ENCODE measurements at places on chromosomes 16 and 17.

- H3K4me3 ChIP-seq, result no peak overlapping the region
- H3K27me3 ChIP-seq, result no peaks in the 10 kb centered on the region
- H3K27ac ChIP-seq, result no peak overlapping the region
Measured at GRCh38 chr16:80200079-80200478, 340.7 kb upstream of the DYNLRB2 start.

DNA sequence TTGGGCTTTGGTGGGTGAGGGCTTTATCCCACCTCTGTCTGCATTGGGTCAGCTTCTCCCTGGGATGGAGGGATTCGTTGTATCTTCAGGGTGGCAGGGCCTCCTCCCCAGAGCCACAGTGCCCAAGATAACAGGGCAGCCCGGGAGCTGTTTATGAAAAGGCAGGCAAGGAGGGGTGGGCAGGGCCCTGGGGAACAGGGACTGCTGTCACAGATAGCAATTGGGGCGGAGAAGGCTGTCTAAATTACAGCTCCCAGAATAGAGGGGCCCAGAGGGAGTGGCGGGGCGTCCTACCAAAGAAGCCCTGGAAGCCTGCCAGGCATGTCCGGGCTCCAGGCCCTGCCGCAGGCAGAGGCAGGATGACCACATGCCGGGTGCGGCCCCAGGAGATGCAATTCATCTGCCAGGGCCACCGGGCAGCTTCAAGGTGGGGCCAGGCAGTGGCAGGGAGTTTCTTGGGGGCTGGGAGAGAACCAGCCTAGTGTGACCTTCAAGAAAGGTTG is 18.8 kb upstream of the PHOSPHO1 start:
- H3K4me3 ChIP-seq, result no peak overlapping the region
- H3K27ac ChIP-seq, result no peak overlapping the region
- H3K27me3 ChIP-seq, result peaks cover 16% of the 10 kb centered on the region
- DNase-seq, result no peak
- H3K36me3 ChIP-seq, result no peaks in the 10 kb centered on the region

- DNase-seq, result peak; percentile 45
- H3K27ac ChIP-seq, result peak overlapping the region; percentile 72
- H3K36me3 ChIP-seq, result no peaks in the 10 kb centered on the region
- no peaks in the 10 kb centered on the region for H3K27me3 ChIP-seq
Measured at GRCh38 chr16:89687092-89687940, 827 bp downstream of the CDK10 start.

DNA sequence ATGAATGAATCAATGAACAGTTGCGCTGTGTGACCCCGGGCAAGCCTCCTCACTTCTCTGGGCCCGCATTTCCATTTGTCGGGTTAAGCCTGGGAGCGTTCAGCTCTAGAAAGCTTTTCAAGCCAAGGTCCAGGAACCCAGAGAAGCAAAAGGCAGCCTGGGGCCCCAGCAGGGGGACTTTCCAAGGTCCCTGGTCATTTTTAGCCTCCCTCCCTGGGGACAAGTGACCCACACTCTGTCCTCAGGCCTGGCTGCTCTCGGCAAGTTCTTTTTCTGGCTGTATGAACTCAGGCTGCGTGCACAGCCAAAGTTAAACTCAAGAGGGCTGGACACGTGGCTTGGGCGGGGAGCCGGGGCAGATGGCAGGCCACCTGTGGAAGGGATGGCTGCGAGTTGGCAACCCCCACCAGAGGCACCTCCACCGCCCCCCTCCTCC is 41.4 kb upstream of the CIBAR2 start:
- H3K27me3 ChIP-seq, result peaks cover 44% of the 10 kb centered on the region
- no peak overlapping the region for H3K27ac ChIP-seq
- H3K4me1 ChIP-seq, result no peaks in the 10 kb centered on the region
- no peaks in the 10 kb centered on the region for H3K36me3 ChIP-seq

- DNase-seq, result peak; percentile 70
- H3K36me3 ChIP-seq, result no peaks in the 10 kb centered on the region
- H3K27ac ChIP-seq, result peak overlapping the region; percentile 81
- peaks cover 5% of the 10 kb centered on the region for H3K27me3 ChIP-seq
- peaks cover 6% of the 10 kb centered on the region for H3K4me1 ChIP-seq
Measured at GRCh38 chr16:88454523-88454947, 1.5 kb downstream of the ZFPM1 start.

DNA sequence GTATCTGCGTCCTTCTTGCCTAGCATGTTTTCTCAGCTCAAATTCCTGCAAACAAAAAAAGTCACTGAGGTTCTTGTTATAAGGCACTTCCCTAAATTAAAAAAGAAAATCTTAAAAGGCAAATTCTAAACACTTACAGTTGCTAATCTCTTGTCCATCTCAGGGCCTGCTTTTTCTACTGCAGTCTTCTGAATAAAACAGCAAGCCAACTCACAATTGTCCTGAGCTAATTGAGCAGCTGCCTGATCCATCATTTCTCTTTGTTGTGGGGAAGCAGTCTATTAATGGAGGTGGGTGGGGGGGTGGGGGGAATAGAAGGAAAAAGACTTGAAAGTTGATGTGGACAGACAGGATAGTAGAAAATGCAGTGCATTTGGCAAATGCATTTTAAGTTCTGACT is 27.0 kb downstream of the SETD6 start:
- DNase-seq, result no peak
- H3K4me1 ChIP-seq, result no peaks in the 10 kb centered on the region
- H3K27ac ChIP-seq, result no peak overlapping the region
- no peaks in the 10 kb centered on the region for H3K27me3 ChIP-seq
- no peak overlapping the region for H3K4me3 ChIP-seq
- H3K36me3 ChIP-seq, result peaks cover 63% of the 10 kb centered on the region

DNA sequence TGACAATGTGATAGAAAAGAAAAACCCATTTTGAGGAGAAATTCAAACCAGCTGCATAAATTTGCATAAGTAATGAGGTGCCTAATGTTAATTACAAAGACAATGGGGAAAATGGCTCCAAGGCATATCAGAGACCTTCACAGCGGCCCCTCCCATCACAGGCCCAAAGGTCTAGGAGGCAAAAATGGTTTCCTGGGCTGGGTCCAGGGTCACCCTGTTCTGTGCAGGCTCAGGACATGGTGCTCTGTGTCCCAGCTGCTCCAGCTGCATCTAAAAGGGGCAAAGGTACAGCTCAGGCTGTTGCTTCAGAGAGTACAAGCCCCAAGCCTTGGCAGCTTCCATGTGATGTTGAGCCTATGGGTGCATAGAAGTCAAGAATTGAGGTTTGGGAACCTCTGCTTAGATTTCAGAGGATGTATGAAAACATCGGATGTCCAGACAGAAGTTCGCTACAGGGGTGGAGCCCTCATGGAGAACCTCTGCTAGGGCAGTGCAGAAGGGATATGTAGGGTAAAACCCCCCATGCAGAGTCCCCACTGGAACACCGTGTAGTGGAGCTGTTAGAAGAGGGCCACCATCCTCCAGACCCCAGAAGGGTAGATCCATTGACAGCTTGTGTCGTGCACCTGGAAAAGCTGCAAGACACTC is 40.6 kb downstream of the IKZF3 start:
- no peaks in the 10 kb centered on the region for H3K27me3 ChIP-seq
- no peak overlapping the region for H3K27ac ChIP-seq
- H3K36me3 ChIP-seq, result peaks cover 51% of the 10 kb centered on the region
- no peak overlapping the region for H3K4me3 ChIP-seq

GRCh38 chr16:27503662-27504061 is 46.1 kb downstream of the GTF3C1 start:
- no peaks in the 10 kb centered on the region for H3K4me1 ChIP-seq
- H3K27me3 ChIP-seq, result no peaks in the 10 kb centered on the region
- H3K36me3 ChIP-seq, result 0 out of 2 replicates have a peak, but pooled peaks cover 3% of the 10 kb centered on the region
- no peak for DNase-seq
- no peak overlapping the region for H3K27ac ChIP-seq

GRCh38 chr17:60170835-60171752 is 21.3 kb downstream of the CA4 start:
- no peak for DNase-seq
- no peaks in the 10 kb centered on the region for H3K27me3 ChIP-seq
- H3K27ac ChIP-seq, result no peak overlapping the region
- H3K36me3 ChIP-seq, result no peaks in the 10 kb centered on the region
- no peak overlapping the region for H3K4me3 ChIP-seq

- no peaks in the 10 kb centered on the region for H3K27me3 ChIP-seq
- H3K4me1 ChIP-seq, result peaks cover 4% of the 10 kb centered on the region
Measured at GRCh38 chr16:20838240-20838639, 31.9 kb downstream of the REXO5 start.

- DNase-seq, result peak; percentile 24
Measured at GRCh38 chr16:84643674-84644073, 4.6 kb upstream of the KLHL36 start.

DNA sequence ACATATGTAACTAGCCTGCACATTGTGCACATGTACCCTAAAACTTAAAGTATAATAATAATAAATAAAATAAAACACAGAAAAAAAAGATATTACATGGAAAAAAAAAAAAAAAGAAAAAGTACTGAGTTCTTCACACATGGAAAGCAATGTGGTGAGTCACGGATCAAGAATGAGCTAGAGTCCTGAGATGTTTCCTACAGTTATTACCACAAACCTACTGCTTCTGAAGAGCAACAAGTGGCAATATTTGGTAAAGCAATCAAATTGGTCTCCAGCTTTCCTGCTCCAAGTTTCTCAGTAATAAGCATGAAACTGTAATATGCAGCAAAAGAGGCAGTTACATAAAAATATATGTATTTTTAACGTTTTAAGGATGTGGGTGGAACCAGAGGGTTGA is 223.3 kb upstream of the SALL1 start:
- H3K27ac ChIP-seq, result no peak overlapping the region
- no peak overlapping the region for H3K4me3 ChIP-seq
- no peaks in the 10 kb centered on the region for H3K4me1 ChIP-seq
- H3K27me3 ChIP-seq, result no peaks in the 10 kb centered on the region
- no peak for DNase-seq

GRCh38 chr16:79074541-79074940 is 526.0 kb downstream of the MAF start:
- no peak overlapping the region for H3K27ac ChIP-seq
- no peaks in the 10 kb centered on the region for H3K4me1 ChIP-seq
- no peaks in the 10 kb centered on the region for H3K36me3 ChIP-seq
- DNase-seq, result no peak
- no peaks in the 10 kb centered on the region for H3K27me3 ChIP-seq
- H3K4me3 ChIP-seq, result no peak overlapping the region

DNA sequence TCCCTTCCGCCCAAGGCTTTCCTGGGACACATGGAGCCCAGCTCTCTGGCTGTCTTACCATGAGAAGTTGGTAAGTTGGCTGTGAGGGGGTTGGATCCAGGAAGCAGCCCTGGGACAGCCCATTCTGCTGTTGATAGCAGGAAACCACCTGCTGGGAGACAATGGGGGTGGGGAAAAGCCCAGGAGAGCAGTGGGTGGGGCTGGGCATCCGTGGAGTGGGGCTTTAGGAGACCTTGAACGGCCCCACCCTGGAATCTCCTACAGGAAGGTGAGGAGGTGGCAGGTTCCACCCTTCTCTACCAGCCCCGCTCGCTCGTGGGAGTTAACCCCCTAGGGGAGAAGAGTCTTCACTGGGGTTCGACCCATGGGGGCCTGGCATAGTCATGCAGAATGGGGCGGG is 5.8 kb downstream of the TMEM92 start:
- H3K4me3 ChIP-seq, result no peak overlapping the region
- H3K4me1 ChIP-seq, result no peaks in the 10 kb centered on the region
- H3K36me3 ChIP-seq, result no peaks in the 10 kb centered on the region
- H3K27me3 ChIP-seq, result peaks cover 60% of the 10 kb centered on the region
- no peak for DNase-seq
- H3K27ac ChIP-seq, result no peak overlapping the region

- peak overlapping the region; percentile 100 for H3K4me3 ChIP-seq
- no peaks in the 10 kb centered on the region for H3K4me1 ChIP-seq
Measured at GRCh38 chr17:40124279-40125141, 2.7 kb downstream of the MSL1 start.

GRCh38 chr16:89602952-89603590 is 10.4 kb upstream of the DPEP1 start:
- H3K4me3 ChIP-seq, result no peak overlapping the region
- DNase-seq, result no peak
- H3K4me1 ChIP-seq, result no peaks in the 10 kb centered on the region
- H3K36me3 ChIP-seq, result no peaks in the 10 kb centered on the region

DNA sequence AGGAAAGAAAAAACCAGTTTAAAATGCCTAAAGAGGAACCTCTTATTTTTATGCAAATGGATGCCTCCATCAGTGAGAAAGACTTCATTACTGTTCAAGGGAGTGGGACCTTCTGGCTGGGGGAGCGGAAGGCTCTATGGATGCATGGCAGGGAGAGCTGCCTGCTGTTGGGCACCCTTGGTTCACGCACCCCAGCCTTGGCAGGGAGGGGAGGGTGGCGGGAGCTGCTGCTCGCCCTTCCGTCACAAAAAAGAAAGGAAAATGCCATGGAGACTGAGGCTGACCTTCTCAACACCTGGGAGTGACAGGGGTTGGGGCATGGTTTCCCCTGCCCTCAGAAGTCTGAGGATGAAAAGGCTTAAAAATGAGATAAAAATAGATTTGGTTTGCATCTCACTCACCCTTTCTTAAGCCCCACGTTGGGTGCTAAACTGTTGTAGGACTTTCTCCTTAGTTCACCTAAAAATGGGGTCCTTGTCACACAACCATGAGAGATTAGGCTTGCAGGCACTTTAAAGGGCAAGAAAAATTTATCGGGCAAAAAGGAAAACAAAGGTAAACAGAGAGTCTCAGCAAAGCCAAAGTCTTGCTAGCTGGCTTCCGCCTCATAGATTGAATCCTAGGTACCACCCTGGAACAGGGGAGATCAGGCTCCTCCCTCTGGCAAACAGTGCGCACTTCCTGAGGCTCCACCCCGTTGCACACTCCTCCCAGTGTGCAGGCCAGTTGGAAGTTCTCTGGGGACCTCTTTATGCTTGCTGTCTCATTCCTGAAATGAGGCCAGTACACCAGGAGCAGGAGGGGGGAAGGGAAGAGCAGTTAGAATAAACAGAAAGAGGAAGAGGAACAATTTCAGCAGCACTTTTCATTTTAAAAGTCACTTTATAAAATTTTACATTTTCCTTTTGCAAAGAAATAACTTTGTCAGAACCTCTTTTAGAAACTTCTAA is 31.6 kb downstream of the PHKB start:
- DNase-seq, result no peak
- no peak overlapping the region for H3K4me3 ChIP-seq
- peaks cover 3% of the 10 kb centered on the region for H3K4me1 ChIP-seq
- H3K27ac ChIP-seq, result no peak overlapping the region

DNA sequence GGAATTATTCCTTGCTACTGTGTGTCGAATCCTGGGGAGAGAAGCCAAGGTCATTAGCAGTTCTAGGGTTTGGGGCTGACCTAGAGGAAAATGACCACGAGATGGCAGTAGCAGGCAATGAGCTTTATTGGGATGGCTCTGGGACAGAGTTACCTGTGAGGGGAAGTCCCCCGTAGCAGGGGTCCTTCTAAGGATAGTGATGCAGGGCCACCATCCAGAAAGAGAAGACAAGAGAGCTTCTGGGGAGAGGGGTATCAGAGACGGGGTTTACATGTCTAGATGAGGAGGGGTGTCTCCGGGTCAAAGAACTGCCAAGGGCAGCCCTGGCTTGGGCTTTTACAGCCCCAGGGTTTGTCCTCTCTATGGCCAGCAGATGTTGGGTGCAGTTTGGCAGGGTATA is 6.4 kb upstream of the GGT6 start:
- H3K27ac ChIP-seq, result no peak overlapping the region
- H3K36me3 ChIP-seq, result no peaks in the 10 kb centered on the region
- H3K4me3 ChIP-seq, result no peak overlapping the region
- H3K4me1 ChIP-seq, result peaks cover 12% of the 10 kb centered on the region
- no peaks in the 10 kb centered on the region for H3K27me3 ChIP-seq
